Upper lobe of left lung (tissue), 6 donors: ENCODE measurements at places on chromosomes 11 and 22. TPM values are rescaled to one million over a fixed set of nuclear protein-coding genes. Genes with fewer than 3 reads are reported as not detected.

DNA sequence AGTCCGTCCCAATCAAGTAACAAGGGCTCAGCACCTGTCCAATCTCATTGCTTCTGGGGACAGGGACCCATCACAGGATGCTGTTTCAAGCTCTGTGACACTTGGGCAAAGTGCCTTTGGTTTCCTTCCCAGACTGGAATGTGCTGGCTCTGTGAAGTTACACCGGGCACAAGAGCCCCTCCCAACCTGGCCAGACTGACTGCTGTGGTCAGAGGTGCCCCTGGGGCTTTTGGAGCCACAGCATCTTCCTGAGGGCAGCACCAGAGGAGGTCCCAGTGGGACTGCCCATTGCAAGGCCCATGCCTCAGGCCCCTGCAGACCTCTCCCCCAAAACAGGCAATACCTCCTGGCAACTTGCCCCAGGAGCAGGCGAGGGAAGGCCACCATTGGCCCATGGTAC, 155.2 kb upstream of the GRK3 start:
- no peak for DNase-seq

DNA sequence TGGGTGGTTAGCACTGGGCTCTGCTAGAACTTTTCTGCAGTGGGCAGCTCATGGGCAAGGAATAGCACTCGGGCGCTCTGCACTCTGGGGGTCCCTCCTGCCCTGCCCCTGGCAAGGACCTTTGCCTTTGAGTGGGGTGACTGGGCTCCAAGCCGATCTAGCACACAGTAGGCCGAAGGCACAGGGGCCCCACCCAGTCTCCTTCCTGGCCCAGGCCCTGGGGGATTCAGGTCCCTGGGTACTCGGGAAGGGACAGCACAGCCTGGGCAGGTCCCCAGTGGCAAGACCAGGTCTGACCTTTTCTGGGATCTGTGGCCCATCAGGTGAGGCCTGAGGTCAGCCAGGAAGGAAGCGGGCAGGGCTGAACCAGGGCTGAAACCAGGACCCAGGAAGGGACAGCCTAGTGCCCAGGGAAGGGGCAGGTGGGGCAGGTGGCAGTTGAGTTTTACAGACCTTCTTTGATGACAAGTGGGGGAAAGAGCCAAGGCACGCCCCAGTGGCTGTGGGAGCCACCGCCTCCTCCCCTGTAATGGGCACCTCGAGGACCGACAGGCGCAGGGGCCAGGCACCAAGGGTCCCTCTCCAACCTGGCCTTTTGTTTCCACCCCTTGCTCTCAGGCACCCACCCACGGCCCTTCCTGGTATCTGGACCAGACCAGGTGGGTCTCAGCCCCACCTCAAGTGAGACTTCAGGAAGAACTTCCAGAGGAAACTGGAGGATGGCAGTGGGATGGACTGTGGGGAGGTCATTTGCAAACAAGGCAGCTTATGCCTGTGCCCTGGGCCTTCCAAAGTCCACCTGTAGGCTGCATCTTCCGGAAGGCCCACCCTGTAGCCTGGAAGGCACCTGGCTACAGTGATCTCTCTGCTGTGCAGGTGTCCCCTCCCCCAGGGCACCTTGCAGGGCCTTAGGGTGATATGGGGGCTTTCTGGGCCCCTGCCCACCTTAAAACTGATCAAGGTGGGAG, 883 bp upstream of the AIFM3 start:
- DNase-seq = peak; percentile 59

The PAX6 gene
- not detected for total RNA-seq

- DNase-seq = no peak
Observed at GRCh38 chr22:29048822-29049654, 12.6 kb downstream of the C22orf31 start.

DNA sequence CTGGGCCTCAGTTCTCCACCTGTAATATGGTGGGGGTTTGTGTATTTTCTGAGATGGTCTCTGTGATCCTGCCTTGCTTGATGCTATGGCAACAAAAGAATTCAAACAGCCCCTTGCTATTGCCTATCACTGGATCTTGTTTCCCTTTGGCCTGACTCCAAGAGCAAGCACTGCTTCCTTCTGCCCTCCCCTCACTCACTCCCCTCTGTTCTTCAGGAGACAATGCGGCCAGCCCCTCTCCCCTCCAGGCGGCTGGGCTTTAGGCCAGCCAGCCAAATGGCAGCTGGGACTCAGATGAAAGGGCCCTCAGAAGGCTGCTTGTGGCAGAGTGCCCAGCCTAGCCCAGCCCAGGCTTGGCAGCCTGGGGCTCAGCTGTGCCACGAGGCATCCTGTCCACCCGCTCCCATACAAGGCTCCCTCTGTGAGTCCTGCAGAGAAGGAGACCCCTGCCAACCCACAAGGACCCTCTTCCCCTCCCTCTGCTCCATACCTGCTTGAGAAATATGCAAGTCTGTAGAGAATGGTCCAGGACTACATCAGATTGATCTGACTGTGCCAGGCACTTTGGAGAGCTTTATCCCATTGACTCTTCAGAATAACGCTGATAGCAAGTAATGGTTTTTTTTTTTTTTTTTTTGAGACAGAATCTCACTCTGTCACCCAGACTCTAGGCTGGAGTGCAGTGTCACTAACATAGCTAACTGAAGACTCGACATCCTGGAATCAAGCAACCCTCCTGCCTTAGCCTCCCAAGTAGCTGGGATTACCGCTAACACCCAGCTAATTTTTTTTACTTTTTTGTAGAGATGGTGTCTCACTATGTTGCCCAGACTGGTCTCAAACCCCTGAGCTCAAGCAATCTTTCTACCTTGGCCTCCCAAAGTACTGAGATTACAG, 7.6 kb upstream of the KCTD14 start:
- peak; percentile 76 for DNase-seq

The PDE3B gene
- total RNA-seq = 19.8 TPM

DNA sequence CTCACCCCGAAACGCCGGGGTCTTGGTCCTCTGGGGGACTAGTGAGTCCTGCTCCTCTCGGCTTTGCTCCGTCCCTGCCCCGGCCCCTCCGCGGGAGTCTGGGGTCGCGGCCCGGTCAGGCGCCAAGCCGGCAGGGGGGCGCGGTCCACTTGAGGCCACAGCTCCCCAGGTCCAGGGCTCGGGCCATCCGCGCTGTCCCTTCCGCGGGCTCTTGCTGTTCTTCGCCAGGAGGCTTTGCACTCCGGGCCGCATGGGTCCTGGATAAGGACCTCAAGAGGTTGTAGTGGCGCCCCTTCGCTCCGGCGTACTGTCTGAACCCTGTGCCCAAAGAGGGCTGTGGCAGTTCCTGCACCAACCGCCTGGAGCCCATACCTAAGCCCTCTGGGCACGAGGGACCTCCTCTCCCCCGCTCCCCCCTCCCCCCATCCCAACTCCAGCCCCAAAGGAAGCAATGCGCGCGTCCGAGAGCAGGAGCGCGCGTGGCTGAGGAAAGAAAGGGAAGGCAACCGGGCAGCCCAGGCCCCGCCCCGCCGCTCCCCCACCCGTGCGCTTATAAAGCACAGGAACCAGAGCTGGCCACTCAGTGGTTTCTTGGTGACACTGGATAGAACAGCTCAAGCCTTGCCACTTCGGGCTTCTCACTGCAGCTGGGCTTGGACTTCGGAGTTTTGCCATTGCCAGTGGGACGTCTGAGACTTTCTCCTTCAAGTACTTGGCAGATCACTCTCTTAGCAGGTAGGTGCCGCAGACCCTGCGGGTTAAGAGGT, at the start of gene ADM:
Gene ADM (plus strand): TSS at position 579 of the 767 bp plus-strand sequence. CDS start 628 bp downstream, outside the sequence.
- peak; percentile 96 for DNase-seq
